ENCODE measurements at places on chromosomes 5 and 9.

DNA sequence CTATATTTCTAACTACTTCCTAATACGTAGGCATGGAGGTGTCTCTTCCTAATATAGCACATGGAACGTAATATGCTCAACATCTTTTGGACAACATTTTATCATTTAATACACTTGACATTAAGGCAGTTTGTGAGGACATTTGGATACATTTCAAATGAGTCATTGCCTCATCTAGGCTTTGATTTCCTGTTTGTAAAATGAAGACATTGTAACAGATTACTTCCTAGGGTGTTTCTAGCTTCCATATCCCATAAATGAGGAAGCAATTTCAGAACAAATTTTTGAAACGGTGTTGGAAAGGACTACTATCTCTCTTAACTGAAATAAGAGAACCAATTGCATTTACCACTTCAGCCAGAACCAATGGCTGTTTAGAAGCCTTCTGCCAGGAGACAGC lies 38.7 kb downstream of the SLC28A3 start:
- DNase-seq = no peak

- DNase-seq = no peak
Observed at GRCh38 chr5:9670371-9670770, 40.2 kb upstream of the TAS2R1 start.

GRCh38 chr9:31542384-31543055 lies 841.9 kb upstream of the ACO1 start:
- DNase-seq = peak; percentile 78

DNA sequence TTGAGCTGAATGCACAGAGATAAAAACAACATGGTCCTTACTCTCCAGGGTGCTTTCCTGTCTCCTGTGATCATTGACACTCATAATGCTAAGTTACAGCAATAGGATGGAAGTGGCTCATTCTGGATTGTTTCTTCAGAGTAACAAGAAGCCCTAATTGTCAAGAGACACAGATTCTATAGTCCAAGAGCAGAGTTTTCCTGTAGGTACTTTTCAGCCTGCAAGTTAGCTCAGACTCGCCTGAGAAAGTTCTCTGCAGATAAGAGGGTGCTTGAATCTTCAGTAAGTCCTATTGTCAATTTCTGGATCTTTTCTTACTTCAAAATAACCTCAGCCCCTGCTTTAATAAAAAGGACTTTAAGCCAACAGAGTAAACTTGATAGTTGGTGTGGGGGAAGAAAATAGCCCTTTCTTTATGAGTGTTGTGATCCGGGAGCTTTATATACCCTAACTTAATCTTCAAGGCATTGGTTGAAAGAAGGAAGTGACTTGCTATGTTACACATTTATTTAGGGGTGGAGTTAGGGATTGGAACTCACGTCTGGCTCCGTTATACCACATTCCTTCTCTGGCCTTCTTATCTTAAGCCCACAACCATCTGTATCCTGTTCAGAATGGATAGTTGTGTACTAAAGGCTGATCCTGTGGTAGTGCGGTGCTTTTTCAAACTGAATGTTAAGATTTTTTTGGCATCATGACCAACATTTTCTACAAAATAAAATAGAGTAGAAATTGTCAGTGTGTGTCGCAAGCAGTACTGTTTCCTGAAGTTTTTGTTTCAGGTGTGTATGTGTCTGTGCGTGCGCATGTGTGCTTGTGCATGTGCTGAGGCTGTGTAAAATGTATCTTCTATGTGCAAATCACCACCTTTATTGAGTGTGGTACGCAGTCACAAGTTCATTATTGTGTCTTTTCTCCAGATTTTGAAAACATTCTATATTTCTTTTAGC lies 173.9 kb downstream of the WDR70 start:
- no peak for DNase-seq

DNA sequence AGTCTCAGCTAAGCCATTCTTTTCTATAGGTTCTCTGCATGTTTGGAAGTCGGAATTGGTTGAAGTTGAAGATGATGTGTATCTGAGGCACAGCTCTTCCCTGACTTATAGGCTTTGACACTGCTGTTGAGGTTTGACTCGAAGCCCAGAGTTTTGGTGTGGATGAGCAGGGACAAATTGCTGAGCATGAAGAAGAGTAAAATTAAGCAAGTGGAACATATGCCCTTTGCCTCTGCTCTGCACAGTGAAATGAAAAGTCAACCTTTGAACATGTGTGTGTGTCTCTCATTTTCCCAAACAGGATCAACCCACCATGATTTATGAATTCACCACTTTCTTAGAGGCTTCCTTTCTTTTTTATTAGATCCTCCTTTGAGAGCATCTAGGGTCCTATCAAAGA lies 8.5 kb downstream of the HMHB1 start:
- no peak for DNase-seq

- no peak for DNase-seq
Observed at GRCh38 chr5:140992828-140993227, 26.6 kb downstream of the PCDHAC2 start.

DNA sequence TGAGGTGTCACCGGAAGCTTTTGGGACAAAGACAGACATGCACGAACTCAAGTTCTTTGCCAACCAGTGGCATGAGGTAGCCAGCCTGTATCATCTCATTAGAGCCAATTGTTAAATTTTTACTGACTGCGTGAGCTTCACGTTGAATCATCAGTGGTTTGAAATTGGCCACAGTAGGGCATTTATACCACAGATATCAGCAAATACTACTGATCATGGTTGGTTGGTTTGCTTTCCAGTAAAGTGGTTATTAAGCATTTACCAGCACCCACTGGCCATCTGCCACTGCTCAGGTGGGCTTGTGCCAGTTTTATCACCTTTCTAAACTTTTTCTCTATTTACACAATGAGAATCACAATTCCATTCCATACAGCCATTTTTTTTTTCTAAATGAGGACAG lies 28.4 kb upstream of the SHC3 start:
- DNase-seq = no peak

- DNase-seq = no peak
Observed at GRCh38 chr9:37290940-37291485, 131.5 kb upstream of the GRHPR start.

- no peak for DNase-seq
Observed at GRCh38 chr5:157574456-157575380, 857 bp downstream of the ADAM19 start.

- no peak for DNase-seq
Observed at GRCh38 chr9:76365028-76365427, 29.2 kb downstream of the RFK start.

- no peak for DNase-seq
Observed at GRCh38 chr5:173793648-173794548, 94.3 kb upstream of the CPEB4 start.

DNA sequence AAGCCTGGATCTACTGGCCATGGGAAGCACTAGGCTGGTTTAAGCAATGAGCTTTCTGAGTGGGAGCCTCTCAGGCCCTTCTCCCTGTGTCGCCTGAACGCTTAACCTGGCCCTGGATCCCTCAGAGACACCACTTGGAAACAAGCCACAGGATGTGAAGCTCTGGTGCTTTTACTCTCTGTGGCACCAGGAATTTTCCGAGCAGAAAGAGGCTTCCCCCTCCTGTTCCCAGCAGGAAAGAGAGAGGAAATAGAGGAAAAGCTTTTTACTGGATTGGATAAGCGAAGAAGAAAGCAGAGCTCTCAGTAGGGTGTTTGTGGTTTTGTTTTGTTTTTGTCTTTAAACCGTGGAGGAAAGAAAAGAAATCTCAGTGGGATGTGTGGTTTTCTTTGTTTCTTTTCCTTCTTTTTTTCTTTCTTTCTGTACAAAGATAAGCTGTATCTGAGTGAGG lies 34.5 kb downstream of the COL15A1 start:
- DNase-seq = no peak

DNA sequence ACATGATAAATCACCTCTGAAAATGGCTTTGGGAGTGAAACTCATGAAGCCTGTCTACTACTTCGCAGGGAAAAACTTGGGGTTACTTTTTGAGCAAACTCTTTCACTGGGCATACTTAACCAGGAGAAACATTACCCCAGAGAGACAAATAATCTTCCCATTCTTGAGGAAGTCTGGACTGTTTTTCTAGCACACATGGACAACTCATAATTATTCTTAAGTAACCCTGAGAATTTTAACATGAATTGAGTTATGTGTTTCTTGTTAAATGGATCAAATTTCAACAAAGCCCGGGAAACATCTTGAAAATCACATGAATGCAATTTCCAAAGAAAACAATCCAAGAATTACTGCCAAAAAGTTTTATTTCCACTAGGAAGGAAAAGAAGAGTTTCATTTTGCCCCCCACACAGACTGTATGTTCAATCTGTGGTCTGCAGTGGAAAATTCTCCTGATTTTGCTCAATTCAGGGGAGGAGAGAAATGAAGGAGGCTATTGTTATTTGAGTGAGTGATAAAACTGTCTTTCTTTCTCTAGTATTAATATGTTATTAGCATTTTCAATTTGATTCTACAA lies 564.8 kb upstream of the CLINT1 start:
- DNase-seq = no peak

GRCh38 chr9:89732939-89733324 lies 128.1 kb downstream of the GADD45G start:
- DNase-seq = no peak

DNA sequence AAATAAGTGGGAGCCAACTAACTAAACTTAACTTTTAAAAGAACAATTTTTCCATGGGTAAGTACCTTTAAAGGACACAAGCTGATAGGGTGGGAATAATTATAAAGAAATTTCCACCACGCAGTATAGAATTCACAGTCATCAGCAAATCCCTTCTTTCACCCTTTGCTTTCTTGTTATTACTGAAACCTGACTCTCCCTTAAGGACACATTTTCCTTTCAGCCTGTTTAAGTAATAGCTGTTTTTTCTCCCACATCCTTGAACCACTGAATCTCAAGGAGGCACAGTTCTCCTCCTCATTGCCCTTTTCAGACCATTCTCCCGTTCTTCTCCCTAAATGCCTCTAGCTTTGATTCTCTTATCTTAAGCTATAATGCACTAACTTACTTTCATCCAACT lies 6.3 kb downstream of the C5orf15 start:
- DNase-seq = no peak

- DNase-seq = no peak
Observed at GRCh38 chr9:130296783-130297055, 31.2 kb downstream of the HMCN2 start.

DNA sequence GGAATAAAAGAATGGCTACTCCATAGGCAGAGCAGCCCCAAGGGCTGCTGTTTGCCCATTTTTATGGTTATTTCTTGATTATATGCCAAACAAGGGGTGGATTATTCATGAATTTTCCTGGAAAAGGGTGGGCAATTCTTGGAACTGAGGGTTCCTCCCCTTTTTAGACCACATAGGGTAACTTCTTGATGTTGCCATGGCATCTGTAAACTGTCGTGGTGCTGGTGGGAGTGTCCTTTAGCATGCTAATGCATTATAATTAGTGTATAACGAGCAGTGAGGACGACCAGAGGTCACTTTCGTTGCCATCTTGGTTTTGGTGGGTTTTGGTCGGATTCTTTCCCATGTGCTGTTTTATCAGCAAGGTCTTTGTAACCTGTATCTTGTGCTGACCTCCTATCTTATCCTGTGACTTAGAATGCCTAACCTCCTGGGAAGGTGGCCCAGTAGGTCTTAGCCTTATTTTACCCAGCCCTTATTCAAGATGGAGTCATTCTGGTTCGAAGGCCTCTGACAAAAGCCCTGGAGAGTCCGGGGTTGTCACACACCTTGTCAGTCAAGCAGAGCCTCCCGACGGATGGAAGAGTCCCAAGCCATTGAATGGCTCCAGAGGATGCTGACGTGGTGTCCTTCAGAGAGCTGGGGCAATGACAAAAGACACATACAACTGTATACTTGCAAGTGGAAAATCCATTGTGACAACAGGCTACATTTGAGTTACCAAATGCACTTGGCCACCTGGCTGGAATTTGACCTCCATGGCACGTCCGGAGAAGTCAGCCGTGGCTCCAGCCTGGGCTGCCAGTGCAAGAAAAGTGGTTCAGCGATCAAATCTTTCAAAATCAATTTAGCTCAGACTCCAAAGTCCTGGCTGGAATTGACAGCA lies 67.1 kb upstream of the CLINT1 start:
- DNase-seq = no peak

DNA sequence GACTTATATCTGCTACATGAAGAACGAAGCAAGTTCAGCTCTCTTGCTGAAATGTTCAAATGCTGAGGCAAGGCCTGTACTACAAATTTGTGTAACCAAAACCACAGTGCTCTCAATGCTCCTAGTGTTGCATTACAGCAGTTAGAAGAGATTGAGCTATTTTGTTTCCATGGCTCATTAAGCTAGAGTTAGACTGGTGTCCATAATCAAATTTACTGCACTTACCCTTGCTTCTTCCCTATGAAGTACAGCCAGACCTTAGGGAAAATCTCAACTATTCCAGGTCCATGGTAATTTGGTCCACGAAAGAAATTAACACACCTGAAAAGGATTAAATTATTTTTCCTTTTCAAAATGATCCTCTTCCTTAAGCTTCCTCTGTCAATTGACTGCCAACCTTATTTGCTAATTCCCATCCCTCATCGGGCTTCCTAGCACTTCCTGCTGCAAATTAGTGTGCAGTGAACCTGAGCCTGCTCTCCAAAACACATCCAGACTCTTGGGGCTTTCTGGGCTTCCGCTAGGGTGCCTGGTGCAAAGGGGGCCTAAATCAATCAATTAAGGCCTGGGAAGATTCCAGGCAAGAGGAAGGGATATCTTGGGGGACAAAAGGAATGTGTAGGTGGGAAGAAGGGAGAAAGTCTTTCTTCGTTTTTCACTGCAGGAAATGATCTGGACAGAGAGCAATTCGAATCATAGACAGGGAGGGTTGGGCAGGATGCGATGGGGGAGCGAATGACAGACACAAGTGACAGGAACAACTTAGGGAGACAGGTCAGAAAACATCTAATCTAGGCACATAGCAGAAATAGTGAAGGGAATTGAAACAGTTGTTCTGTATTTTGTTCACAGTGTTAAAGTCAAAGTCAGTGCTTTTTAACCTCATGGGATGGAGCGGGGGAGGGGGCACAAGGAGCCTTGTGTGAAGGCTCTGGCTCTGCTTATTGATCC lies 542.4 kb downstream of the RAB3C start:
- no peak for DNase-seq

- no peak for DNase-seq
Observed at GRCh38 chr9:36966371-36967097, 67.5 kb downstream of the PAX5 start.
